GM12878 (cell line): ENCODE measurements at places on chromosomes 16 and 17.

- DNase-seq = no peak
Observed at GRCh38 chr16:8963010-8963820, 491 bp downstream of the USP7 start.

- DNase-seq = no peak
Observed at GRCh38 chr17:61402978-61403800, 3.5 kb downstream of the TBX2 start.

DNA sequence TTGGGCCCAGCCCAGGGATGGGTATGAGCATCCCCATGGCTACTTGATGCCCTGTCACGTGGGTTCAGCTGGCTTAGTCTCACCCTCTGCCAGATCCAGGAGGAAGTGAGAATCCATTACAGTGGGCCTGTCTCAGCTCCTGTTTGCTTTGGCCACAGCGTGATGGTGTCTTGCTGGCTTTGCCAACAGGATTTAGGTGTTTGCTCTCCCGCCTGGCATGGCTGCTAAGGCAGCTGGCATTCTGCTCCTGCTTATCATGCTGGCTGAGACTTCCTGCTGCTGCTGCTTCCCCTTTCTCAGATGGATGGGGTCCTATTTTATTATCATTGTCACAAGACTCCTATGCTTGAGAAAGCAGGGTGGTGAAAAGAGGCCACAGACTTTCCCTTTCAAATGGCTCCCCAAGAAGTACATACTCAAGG, 28.3 kb upstream of the HOXB13 start:
- DNase-seq = no peak

DNA sequence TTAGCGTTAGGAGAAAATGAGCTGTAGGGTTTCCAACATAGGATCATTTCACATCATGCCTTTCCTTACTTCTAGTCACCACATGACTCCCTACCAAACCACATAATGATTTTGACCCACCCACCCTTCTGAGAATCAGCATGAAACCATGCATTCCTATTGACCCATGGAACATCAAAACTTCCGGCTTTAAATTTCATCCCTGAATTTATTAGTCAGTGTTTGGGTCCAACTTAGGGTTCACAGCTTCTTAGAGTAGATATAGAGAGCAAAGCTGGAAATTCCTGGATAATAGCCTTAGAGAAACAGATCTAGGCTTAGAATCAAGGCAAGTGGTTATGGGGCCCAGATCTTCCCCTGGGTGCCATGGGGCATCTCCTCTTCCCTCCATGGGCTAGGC, 162.6 kb downstream of the TOX3 start:
- no peak for DNase-seq

GRCh38 chr17:57327176-57327970, 71.0 kb downstream of the MSI2 start:
- no peak for DNase-seq

DNA sequence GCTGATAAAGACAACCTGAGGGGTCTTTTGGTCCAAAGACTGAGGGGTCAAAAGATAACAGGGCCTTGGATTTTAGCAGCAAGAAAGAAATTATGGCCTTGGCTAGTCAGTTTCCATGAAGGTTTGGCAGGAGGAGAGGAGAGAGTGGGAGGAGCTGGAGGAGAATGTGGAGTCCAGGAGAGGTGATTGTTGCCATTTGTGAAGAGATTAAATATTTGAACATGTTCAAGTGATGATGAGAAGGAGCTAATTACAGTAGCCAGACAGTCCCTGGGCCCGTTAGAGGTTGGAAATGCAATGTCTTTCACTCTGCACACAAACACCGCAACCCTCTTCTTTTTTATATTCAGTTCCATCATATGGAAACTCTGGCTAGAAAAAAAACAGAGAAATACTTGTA, 68.6 kb downstream of the TNRC6C start:
- DNase-seq = no peak

DNA sequence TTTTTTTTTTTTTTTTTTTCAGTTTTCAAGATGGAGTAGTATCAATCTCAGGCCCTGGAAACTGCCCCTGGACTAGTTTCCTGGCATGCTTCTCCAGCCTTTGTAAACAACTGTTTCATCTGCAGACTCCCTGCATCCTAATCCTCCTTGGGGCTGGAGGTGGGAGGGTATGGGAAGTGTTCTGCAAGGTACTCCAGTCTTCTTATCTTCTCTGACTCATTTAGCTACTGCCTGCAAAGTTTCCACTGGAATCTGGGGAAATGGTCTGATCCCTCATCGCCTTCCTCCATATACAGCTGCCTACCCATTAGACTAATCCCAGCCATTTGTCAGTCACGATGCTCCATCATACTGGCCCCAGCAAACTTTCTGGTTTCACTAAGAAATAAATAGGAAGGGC, 21.5 kb downstream of the COPZ2 start:
- DNase-seq = no peak

DNA sequence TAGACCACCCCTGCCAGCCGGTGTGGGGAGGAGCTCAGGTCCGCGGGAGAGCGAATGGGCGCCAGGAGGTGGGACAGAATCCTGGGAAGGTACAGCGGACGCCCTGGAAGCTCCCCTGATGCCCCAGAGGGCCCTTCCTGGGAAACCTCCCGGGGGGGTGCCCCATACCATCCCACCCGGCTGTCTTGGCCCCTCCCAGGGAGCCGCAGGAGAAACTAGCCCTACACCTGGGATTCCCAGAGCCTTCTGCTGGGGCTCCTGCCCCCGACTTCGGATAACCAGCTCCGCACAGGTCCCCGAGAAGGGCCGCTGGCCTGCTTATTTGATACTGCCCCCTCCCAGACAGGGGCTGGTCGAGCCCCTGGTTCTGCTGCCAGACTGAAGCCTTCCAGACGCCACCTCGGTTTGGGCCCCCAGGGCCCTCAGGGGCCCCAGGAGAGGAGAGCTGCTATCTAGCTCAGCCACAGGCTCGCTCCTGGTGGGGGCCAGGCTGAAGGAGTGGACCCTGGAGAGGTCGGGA, 3.0 kb upstream of the CBX4 start:
- DNase-seq = no peak

GRCh38 chr17:80455336-80455710, 21.1 kb downstream of the NPTX1 start:
- DNase-seq = no peak

DNA sequence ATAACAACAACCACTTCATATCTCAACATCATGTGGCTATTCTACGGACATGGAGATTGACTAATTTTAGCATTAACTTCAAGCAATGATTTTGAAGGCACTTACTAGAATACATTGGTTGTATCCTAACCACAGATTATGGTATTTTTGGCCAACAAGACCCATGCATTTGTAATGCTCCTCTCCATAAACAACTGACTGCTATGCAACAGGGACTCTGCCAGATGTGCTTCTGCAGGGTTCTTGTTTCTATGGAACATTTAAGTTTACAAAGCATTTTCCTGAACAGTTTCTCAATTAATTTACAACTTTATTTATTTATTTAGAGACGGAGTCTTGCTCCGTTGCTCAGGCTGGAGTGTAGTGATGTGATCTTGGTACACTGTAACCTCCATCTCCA, 178.0 kb downstream of the PARN start:
- no peak for DNase-seq

DNA sequence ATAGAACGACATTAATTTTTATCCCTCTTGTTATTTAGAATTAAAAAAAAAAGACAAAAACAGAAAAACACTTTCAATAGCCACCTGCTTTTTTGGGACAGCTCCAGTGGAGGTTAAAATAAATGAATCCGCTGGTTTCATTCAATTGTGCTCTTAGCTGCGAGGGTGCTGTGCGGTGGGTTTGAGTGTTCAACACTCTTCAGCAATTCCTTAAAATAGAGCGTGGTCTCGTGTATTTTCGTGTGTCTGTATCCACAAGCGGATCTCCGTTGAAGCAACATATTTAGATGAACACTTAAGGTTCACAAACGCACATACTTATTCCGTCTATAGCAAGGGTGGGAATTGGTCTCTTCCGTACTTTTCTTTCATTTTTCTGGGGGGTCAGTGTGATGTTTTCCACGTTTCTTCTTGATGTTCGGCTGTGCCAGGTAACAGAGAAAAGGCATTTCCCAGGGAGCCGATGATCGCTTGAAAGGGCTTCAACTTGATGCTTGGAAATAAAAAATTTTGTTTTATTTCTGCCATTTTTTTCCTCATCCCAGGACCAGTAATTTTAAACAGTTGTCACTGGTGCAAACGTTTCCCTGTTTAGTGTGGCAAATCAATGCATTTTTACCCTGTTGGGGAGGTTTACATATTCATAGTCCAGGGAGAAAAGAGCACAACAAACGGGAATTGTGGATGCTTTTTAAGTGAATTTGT, 297.9 kb downstream of the IRF8 start:
- no peak for DNase-seq

- DNase-seq = peak; percentile 9
Observed at GRCh38 chr16:66474750-66475199, 47.7 kb downstream of the BEAN1 start.

DNA sequence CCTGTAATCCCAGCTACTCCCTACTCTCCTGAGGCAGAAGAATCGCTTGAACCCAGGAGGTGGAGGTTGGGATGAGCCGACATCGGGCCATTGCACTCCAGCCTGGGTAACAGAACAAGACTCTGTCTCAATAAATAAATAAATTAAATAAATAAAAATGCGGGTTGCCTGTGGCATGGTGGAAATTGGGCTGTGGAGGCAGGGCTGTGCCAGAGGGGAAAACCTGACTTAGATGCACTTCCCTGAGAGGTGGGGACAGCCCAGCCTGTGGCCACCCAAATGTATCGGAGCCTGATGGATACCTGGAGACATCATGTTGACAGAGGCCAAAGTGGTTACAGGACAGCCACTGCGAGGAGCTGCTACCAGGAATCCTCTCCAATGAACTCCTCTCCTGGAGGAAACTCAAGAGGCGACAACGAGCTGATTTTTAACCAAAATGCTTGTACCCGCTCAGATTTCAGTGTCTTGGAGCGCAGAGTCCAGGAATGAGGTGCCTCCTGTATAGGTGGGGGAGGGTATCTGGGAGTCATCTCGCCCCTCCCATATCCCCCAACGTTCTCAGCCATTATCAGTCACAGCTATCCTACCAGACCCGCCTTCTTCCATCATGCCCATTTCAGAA, 32.3 kb downstream of the DDX19A start:
- DNase-seq = no peak

DNA sequence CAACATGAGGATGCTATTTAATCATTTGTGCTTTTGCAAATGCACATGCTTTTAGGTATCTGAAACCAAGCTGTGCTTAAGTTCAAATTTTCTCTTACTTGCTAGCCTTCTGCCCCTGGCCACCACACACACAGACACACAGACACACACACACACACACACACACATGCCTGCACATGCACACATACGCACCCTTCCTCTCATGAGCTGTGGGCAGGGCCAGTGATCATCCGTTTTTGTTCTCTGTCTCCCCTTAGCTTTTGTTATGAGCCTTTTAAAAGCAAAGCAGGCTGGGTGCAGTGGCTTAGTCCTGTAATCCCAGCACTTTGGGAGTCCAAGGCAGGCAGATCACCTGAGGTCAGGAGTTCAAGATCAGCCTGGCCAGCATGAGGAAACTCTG, 34.2 kb downstream of the CD300LF start:
- no peak for DNase-seq

GRCh38 chr17:2084036-2084765, 29.3 kb downstream of the HIC1 start:
- no peak for DNase-seq

GRCh38 chr17:57566721-57567120, 178.4 kb downstream of the CCDC182 start:
- no peak for DNase-seq

GRCh38 chr17:77890771-77891170, 67.7 kb upstream of the TNRC6C start:
- DNase-seq = no peak

DNA sequence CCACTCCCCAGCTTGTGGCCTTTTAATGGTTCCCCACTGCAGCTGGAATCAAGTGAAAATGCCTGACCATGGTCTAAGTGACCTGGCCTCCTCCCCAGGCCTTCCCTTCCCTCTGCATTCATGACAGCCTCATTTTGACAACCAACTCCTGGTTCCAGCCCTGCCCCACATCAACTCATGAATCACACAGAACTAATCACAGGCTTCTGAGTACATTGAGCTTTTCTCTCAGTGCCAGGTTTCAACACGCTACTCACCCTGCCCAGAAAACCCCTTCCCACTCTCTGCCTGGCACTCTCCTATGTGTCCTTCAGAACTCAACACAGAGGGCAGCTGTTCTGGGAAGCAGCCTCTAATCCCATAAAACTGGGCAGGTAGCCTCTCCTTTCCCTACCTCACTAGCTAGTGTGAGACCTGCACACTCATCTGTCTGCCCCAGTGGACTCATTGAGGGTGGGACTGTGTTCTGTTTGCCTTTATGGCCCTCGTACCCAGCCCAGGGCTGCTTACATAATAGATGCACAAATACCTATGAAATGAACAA, 313.6 kb downstream of the GRIN2A start:
- DNase-seq = no peak

- DNase-seq = no peak
Observed at GRCh38 chr17:2082003-2082781, 27.3 kb downstream of the HIC1 start.

GRCh38 chr16:57941016-57941664, 29.8 kb downstream of the CNGB1 start:
- DNase-seq = no peak

- no peak for DNase-seq
Observed at GRCh38 chr17:44106801-44107200, 16.6 kb downstream of the HDAC5 start.

GRCh38 chr17:17911001-17911613, 61.1 kb downstream of the TOM1L2 start:
- DNase-seq = no peak

- no peak for DNase-seq
Observed at GRCh38 chr17:2796164-2797125, at the start of gene RAP1GAP2. TSS of gene RAP1GAP2 (plus strand) at chr17:2796438. CDS start at chr17:2796528, 90 bp downstream.
